Eye (tissue), 1 donor: ENCODE measurements at places on chromosomes 7 and 10.
A peak's percentile ranks its signal among the peaks of the same experiment; 100 is the strongest.

DNA sequence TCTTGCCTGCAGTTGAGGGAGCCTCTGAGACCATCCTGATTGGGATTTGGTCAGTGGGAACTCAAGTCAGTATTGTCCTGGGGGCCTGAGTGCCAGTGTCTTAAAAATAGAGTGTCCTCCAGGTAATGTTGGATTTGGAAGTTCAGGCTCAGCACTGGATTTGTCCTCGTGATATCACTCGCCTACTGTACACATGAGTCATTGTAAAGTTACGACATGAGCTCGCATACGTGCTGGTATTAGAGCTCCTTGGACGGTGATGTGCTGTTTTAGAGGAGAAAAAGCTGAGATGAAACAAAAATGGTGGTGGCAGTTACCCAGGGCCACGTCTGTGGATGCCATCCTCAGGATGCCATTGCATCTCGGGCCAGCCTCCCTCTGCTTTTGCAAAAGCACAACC, 78.2 kb downstream of the MGMT start:
- DNase-seq, result no peak

GRCh38 chr10:51821045-51821444, 121.7 kb upstream of the CSTF2T start:
- DNase-seq, result no peak

DNA sequence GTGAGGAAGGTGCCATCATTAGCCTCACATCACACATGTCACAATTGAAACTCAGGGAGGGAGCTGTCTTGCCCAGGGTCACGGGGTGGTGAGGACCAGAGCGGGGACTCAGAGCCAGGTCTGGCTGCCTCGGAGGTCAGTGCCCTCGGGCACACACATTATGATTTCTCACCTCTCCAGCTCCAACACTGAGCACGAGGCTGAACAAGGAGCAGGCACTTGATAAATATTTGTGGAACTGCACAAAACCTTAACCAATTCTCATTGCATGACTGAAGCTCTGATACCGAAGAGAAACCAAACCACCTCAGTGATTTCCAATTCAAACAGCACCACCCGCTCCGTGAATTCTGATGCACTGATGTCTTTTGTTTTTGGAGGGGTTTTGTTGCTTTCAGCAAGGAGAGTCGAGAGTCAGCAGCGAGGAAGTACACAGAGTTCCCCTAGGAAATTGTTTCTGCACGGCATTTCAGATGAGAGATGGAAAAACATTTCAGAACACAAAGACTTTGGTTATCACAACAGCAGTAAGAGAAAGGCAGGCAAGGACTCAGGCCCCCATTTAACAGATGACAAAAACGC, 55.3 kb upstream of the ZMIZ1 start:
- no peak for DNase-seq

GRCh38 chr10:4778761-4779160, 47.2 kb upstream of the AKR1E2 start:
- DNase-seq, result no peak

- no peak for DNase-seq
Observed at GRCh38 chr10:843703-844102, 87.8 kb downstream of the LARP4B start.

DNA sequence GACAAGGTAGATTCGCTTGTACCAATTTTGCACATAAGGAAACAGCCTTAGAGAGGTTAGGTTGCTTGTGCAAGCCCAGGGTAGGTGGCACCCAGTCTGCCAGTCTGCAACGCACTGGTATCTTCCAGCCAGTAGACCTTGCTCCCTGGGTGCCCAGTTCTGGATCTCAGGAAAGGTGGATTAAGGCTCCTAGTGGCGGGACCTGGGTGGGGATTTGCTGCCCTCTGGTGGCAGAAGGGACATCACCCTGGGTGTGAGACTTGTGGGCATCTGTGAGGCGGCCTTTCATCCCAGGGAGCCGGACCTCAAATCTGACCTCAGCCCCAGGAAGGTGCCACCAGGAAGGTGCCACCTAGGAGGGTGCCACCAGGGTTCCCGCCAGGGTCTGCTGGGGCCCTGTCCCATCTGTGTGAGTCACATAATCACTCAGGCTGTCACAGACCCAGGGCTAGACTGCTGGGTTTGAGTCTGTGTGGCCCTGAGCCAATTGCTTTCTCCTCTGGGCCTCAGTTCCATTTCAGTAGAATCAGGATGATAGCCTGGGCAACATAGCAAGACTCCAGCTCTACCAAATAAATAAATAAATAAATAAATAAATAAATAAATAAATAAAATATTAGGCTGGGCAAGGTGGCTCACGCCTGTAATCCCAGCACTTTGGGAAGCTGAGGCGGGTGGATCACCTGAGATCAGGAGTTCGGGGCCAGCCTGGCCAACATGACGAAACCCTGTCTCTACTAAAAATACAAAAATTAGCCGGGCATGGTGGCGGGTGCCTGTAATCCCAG, 5.3 kb upstream of the PRKRIP1 start:
- DNase-seq, result peak; percentile 93

DNA sequence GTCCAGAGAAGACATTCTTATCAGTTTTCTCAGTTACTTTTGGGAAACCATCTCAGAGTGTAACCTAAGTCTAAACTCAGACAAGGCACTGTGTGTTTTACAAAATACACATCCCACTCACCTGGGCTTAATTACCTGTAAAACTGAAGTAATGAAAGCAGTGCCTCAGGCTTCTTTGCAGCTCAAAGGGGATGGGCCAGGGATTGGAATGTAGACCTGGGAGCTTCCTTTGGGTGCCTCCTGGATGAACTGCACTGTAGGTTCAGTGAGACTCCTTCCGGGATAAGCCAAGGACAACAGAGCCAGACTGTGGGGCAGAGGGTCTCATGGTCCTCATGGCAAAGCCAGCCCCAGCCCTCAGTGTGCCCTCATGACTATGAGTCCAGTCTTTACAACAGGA, 672.4 kb upstream of the GALNT17 start:
- no peak for DNase-seq

DNA sequence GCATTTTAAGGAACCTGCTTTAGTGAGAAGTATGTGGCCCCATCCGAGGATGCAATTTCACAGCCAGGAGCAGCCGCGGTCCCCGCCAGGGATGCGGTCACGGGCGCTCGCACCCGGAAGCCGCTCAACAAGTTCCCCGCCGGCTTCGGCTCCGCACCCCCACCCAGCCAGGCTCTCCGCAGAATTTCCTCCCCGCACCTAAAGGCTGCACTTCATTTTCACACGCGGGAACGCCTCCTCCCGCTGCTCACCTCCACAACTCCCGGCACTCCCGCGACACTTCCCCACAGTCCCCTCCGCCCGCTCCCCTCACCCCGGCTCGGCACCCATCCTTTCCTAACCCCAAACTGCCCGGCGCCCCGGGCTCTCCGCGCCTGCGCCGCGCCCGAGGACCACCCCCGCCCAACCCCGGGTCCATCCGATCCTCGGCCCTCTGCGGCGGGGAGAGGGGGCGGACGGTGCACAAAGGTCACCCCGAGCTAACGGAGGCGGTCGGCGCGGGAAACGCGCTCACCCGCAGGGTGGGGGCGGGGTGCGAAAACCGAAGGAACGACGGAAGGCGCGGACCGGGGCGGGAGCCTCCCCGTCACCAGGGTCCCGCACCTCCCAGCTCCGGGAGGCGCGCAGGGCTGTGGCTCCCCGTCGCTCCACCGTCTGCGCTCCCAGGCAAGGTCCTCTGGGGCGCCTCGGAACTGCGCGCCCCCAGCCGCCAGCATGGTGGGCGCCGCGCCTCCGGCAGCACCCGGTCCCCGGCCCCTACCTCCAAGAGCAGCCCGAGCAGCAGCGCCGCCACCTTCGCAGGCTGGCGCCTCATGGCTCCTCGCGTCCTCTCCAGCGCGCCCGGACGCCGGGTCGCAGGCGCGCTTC, 558 bp downstream of the VOPP1 start:
- peak; percentile 82 for DNase-seq

DNA sequence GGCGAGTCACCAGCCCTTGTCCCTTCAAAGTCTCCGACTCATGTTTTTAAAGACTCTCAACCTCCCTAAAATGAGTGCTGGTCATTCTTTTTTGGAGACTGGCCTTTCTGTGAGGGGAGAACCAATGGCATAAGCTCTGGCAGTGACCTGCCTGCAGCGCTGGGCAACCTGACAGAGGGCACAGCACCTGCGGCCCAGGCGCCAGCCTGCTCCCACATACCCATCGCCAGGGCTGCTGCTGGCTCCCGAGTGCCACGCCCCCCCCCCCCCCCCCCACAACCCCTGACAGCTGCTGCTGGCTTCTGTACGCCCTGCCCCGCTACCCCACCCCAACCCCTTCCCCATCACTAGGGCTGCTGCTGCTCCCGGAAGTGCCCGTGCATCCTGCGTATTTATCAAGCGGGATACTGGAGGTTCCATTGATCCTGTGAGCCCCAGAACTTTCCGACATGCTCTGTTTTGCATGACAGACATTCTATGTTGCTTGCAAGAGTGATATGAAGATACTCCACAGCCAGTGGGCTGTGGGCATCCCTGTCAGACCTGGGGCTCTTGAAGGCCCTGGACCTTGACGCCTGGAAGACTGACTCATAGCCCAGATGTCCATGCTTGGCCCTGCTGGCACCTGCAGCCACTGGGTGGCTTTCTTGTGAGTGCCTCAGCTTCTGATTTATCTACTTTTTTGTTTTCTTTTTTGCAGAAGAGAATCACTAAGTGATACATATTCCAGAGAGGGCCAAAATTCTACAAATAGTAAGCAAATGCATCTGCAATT, 243.9 kb downstream of the ZMYND11 start:
- no peak for DNase-seq

DNA sequence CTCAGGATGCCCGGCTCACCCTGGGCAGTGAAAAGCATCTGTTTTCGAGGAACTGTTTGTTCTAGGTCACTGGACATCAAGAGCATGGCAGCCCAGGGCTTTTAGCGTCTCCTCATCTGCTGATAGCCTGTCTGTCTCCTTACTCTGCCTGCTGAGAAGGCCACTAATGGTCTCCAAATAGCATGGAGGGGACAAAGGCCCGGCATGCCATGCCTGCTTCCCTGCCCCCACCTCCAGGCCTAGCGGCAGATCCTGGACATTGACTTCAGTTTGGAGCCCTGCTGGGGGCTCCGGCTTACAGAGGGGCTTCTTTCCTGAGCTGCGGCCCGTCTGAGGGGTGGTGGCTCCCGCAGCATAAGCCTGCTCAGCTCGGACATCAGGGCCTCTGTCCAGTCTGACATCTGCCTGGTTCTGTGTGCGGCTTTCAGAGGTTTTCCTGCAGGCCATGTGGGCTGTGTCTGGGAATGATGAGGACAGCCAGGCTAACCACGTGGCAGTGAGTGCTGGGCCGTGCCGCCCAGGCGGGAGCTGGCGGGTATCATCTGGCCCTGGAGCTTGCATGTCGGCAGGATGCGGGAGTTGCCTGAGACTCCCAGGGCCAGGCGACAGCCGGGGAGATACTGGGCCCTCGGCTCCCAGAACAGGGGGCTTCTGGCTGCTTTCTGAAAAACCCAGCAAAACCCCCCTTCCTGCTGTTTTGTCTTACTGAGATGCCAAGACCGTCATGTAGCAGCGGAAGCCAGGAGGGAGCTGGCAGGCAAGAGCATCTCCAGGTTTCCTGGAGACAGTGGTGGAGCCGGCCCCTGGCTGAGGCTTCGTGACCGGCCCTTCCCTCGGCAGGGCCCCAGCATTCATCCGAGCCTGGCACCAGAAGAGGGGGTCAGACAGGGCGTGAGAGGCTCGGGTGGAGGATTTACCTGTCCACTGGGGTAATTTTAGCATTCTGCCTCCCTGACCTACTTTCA, 9.2 kb downstream of the PFKFB3 start:
- peak; percentile 94 for DNase-seq

GRCh38 chr7:44761207-44762161, 12.8 kb downstream of the ZMIZ2 start:
- no peak for DNase-seq

GRCh38 chr10:75651417-75651816, 220.0 kb downstream of the LRMDA start:
- DNase-seq, result no peak

GRCh38 chr7:8136051-8136730, 125.8 kb downstream of the ICA1 start:
- DNase-seq, result no peak

GRCh38 chr7:98420966-98421612, 20.2 kb upstream of the BAIAP2L1 start:
- peak; percentile 71 for DNase-seq

DNA sequence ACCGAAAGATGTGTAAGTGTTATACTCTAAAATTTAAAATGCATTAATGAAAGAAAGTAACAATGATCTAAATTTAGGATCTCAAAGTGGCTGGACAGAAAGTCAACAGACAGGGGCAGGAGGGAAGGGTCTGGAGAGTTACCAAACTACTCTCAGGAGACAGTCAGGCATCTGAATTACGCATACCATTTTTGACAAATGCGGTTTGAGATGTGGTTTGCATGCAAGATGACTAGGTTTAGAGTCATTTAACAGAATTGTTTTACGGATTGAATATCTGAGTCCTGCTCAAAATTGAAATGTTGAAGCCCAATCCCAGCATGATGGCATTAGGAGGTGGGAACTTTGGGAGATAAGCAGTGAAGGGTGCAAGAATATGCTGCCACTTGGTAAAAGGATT, 314.1 kb downstream of the WDR11 start:
- DNase-seq, result no peak

- no peak for DNase-seq
Observed at GRCh38 chr7:50369143-50370026, 64.9 kb downstream of the IKZF1 start.

DNA sequence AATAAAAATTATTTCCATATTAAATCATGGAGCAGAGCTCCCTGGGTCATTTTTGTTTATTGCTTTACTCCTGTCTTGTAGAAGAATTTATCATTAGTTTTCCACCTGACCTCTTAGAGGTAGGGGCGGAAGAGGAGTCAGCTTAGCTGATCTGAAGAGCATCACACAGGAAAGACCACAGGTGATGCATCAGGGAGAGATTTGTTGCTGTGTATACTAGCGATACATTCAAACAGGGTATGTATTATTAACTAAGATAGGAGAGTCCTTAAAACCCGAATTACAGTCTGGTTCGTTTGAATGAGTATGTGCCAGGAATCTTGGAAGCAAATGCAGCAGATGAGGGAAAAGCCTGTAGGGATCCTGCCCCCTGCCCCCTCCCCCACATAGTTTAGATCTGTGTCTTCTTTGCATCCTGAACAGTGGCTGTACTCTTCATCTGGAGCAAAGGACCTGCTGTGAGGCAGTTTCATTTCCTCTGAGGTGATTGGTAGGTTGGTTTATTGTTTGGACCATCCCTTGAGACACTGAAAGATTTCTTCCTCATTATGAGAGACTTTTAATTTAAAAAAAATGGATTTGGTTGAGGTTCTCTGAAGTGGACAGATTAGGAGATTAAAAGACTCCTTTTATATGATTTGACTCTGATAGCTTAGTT, 177.0 kb downstream of the SND1 start:
- no peak for DNase-seq

- no peak for DNase-seq
Observed at GRCh38 chr10:124174071-124174566, 80.7 kb upstream of the CHST15 start.

- DNase-seq, result peak; percentile 21
Observed at GRCh38 chr7:36565792-36566356, 158.4 kb downstream of the AOAH start.

- DNase-seq, result peak; percentile 59
Observed at GRCh38 chr10:103395754-103396066, 565 bp downstream of the ATP5MK start.

GRCh38 chr7:127885222-127885772, 145.9 kb downstream of the LRRC4 start:
- DNase-seq, result no peak
